ENCODE measurements at places on chromosomes 6 and 20.

- no peaks in the 10 kb centered on the region for H3K4me1 ChIP-seq
- H3K4me3 ChIP-seq = no peak overlapping the region
- no peak for DNase-seq
- H3K36me3 ChIP-seq = no peaks in the 10 kb centered on the region
- H3K27me3 ChIP-seq = no peaks in the 10 kb centered on the region
Measured at GRCh38 chr6:154572556-154572955, 62.1 kb upstream of the CNKSR3 start.

- no peaks in the 10 kb centered on the region for H3K36me3 ChIP-seq
- no peak for DNase-seq
- H3K27ac ChIP-seq = no peak overlapping the region
- H3K4me3 ChIP-seq = no peak overlapping the region
- H3K4me1 ChIP-seq = peaks cover 4% of the 10 kb centered on the region
Measured at GRCh38 chr20:37669773-37670236, 24.0 kb upstream of the CTNNBL1 start.

- no peak overlapping the region for H3K27ac ChIP-seq
- H3K4me1 ChIP-seq = no peaks in the 10 kb centered on the region
- no peak overlapping the region for H3K4me3 ChIP-seq
- H3K27me3 ChIP-seq = peaks cover 20% of the 10 kb centered on the region
Measured at GRCh38 chr6:41408982-41409381, 73.6 kb downstream of the NCR2 start.

- peaks cover 11% of the 10 kb centered on the region for H3K4me1 ChIP-seq
- no peak overlapping the region for H3K4me3 ChIP-seq
- H3K27me3 ChIP-seq = peaks cover 64% of the 10 kb centered on the region
- no peaks in the 10 kb centered on the region for H3K36me3 ChIP-seq
Measured at GRCh38 chr6:11039040-11039439, 5.1 kb downstream of the ELOVL2 start.

- no peak overlapping the region for H3K27ac ChIP-seq
- H3K36me3 ChIP-seq = no peaks in the 10 kb centered on the region
- peaks cover 38% of the 10 kb centered on the region for H3K4me1 ChIP-seq
- peaks cover 16% of the 10 kb centered on the region for H3K27me3 ChIP-seq
- H3K4me3 ChIP-seq = no peak overlapping the region
- DNase-seq = peak; percentile 5
Measured at GRCh38 chr6:437037-437392, 45.5 kb downstream of the IRF4 start.

DNA sequence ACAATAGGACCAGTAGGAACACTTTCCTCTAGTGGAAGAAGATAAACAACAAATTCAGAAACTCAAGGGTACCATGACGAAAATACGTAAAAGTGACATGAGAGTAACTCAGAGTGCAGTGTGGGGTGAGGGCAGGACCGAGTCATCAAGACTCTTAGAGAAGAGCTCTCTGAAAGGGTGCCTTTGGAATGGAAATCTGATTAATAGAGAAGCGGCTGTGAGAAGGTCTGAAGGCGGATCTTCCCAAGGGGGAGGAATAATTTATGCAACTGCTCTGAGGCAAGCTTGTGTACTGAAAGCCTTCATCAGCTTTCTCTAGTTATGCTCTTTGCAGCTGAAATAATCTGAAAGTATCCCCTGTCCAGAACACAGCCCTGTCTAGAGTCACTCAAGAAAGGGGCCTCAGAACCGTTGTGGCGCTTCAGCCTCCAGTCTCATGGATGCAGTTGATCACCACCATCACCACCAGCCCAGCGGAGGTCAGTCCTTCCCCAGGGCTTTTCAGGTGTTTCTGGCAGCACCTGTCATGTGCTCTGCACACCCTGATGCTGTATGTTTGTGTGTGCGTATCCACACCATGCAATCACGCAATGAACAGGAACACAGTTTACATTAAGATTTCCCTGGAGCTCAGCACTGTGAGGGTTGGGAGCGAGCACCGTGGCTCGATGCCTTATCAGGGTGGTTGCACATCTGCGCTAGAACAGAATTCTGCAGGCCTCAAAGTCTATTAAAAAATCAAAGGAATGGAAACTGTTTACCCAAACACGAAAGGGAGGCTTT lies 396.5 kb downstream of the SMOC2 start:
- no peak overlapping the region for H3K4me3 ChIP-seq
- DNase-seq = no peak
- no peak overlapping the region for H3K27ac ChIP-seq
- no peaks in the 10 kb centered on the region for H3K36me3 ChIP-seq
- H3K27me3 ChIP-seq = no peaks in the 10 kb centered on the region

DNA sequence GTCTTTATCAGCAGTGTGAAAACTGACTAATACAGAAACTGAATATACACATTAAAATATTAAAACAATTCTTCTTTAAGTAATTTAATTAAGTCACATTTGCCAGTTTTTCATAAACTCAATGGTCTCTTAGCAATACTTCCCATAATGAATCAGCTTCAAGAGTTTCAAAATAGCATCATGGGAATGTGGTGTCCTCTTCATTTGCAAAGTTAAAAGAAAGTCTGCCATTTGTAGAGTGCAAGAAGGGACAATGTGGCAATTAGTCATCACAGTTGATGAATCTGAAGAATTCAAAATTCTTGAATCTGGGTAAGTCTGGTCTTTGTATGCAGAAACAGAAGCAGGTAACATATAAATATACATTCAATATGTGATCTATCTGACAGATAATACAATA lies 38.7 kb downstream of the SYNE1 start:
- no peak overlapping the region for H3K4me3 ChIP-seq
- H3K27ac ChIP-seq = no peak overlapping the region
- no peaks in the 10 kb centered on the region for H3K27me3 ChIP-seq
- no peaks in the 10 kb centered on the region for H3K36me3 ChIP-seq
- no peaks in the 10 kb centered on the region for H3K4me1 ChIP-seq

GRCh38 chr20:6613280-6613861 lies 154.1 kb upstream of the BMP2 start:
- H3K4me3 ChIP-seq = no peak overlapping the region
- no peak for DNase-seq
- no peaks in the 10 kb centered on the region for H3K36me3 ChIP-seq
- H3K27me3 ChIP-seq = no peaks in the 10 kb centered on the region
- no peak overlapping the region for H3K27ac ChIP-seq

- H3K27ac ChIP-seq = no peak overlapping the region
- peaks cover 3% of the 10 kb centered on the region for H3K4me1 ChIP-seq
- no peak for DNase-seq
- no peaks in the 10 kb centered on the region for H3K36me3 ChIP-seq
Measured at GRCh38 chr6:159910342-159910741, 19.6 kb downstream of the MAS1 start.

- peaks cover 17% of the 10 kb centered on the region for H3K36me3 ChIP-seq
- H3K4me1 ChIP-seq = peaks cover 61% of the 10 kb centered on the region
- H3K4me3 ChIP-seq = no peak overlapping the region
- peak overlapping the region; percentile 57 for H3K27ac ChIP-seq
- DNase-seq = no peak
- H3K27me3 ChIP-seq = no peaks in the 10 kb centered on the region
Measured at GRCh38 chr6:105745464-105746129, 340.5 kb upstream of the PRDM1 start.

- peaks cover 17% of the 10 kb centered on the region for H3K4me1 ChIP-seq
- H3K36me3 ChIP-seq = peaks cover 14% of the 10 kb centered on the region
- no peak overlapping the region for H3K27ac ChIP-seq
- no peaks in the 10 kb centered on the region for H3K27me3 ChIP-seq
- DNase-seq = no peak
- H3K4me3 ChIP-seq = no peak overlapping the region
Measured at GRCh38 chr20:62288535-62289105, 14.2 kb upstream of the ADRM1 start.

DNA sequence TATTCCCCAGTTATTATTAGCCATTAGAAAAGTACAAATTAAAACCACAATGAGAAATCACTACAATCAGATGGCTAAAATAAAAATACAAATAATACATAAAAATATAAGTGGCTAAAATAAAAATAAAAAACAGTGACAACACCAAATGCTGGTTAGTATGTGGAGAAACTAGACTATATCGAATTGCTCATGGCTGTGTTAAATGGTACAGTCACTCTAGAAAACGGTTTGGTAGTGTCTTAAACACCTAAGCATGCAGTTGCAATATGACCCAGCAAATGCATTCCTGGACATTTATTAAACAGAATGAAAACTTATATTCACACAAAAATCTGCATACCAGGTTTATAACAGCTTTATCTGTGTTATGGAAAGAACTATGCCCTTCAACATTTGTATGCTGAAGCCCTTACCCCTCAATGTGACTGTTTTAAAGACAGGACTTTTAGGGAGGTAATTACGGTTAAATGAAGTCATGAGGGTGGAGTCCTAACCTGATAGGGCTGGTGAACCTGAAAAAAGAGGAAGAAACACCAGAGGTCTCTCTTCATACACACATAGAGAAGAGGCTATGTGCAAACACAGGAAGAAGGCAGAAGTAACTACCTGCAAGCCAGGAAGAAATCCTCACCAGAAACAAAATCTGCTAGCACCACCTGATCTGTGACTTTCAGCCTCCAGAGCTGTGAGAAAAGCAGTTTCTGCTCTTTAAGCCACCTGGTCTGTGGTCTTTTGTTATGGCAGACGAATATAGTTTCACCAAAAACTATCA lies 84.9 kb downstream of the ASCC3 start:
- no peak overlapping the region for H3K27ac ChIP-seq
- no peak for DNase-seq
- H3K4me1 ChIP-seq = no peaks in the 10 kb centered on the region
- peaks cover 39% of the 10 kb centered on the region for H3K36me3 ChIP-seq
- H3K27me3 ChIP-seq = no peaks in the 10 kb centered on the region
- no peak overlapping the region for H3K4me3 ChIP-seq

DNA sequence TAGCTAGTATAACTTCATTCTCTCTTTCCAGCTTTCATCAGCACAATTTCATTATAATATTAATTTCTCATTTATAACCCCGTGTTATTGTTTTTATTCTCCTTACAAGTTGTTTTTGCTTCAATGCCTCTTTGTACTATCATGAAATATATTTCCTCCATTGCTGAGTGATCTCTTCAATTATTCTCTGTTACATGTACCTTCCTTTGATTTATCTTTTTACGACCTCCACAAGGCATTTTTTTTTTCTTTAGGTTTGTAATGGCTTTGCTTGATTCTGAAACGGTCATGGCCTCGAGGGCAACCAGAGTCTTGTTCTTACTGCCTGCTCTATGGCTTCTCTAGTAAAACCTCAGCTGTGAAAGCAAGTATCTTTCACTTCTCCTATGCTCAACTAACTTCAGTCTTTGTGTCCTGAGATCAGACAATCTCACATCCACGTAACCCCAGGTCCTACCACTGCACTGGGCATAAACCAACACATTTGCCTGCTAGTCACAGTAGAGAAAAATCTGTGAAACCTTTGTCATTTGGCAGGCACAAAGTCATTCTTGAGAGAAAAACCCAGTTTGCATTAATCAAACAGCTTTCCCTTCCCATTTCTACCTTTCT lies 119.9 kb downstream of the UST start:
- H3K4me1 ChIP-seq = peaks cover 20% of the 10 kb centered on the region
- no peak overlapping the region for H3K27ac ChIP-seq
- H3K4me3 ChIP-seq = no peak overlapping the region
- DNase-seq = no peak
- peaks cover 4% of the 10 kb centered on the region for H3K36me3 ChIP-seq
- H3K27me3 ChIP-seq = no peaks in the 10 kb centered on the region

DNA sequence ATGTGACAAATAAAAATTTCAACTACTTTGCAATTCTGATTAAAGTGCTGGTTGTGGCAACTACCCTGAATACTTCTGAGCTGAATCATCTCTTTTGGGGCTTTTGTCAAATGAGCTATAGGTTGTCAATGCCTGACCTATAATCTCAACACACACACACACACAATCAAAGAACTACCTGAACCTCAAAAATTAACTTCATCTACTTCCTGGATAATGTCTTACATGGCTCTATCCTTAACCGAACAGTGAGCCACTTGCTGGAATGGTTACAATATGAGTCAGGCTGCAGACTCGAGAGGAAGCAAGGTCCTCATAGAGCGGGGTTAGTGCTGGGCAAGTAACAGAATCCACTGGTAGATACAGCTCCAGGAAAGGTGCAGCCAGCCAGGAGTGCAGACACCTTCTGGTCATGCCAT lies 70.6 kb upstream of the DST start:
- H3K4me1 ChIP-seq = no peaks in the 10 kb centered on the region
- no peaks in the 10 kb centered on the region for H3K36me3 ChIP-seq
- peaks cover 6% of the 10 kb centered on the region for H3K27me3 ChIP-seq
- no peak overlapping the region for H3K27ac ChIP-seq
- no peak overlapping the region for H3K4me3 ChIP-seq

DNA sequence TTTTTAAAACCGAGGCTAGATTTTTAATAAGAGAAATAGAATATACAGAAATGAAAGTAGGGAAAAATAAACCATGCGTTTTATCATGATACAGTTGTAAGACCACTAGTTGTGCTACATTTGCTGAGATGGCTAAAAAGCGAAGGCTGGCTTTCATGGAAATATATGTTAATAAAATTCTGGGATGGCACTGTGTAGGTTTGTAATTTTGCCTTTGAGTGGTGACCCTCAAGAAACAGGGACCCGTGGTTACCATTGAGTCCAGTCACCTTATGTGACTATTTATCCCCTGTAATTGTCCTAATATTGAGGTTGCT lies 233.8 kb downstream of the ARHGAP18 start:
- H3K4me3 ChIP-seq = no peak overlapping the region
- H3K4me1 ChIP-seq = no peaks in the 10 kb centered on the region
- H3K36me3 ChIP-seq = no peaks in the 10 kb centered on the region
- H3K27me3 ChIP-seq = no peaks in the 10 kb centered on the region
- no peak for DNase-seq
- H3K27ac ChIP-seq = no peak overlapping the region

DNA sequence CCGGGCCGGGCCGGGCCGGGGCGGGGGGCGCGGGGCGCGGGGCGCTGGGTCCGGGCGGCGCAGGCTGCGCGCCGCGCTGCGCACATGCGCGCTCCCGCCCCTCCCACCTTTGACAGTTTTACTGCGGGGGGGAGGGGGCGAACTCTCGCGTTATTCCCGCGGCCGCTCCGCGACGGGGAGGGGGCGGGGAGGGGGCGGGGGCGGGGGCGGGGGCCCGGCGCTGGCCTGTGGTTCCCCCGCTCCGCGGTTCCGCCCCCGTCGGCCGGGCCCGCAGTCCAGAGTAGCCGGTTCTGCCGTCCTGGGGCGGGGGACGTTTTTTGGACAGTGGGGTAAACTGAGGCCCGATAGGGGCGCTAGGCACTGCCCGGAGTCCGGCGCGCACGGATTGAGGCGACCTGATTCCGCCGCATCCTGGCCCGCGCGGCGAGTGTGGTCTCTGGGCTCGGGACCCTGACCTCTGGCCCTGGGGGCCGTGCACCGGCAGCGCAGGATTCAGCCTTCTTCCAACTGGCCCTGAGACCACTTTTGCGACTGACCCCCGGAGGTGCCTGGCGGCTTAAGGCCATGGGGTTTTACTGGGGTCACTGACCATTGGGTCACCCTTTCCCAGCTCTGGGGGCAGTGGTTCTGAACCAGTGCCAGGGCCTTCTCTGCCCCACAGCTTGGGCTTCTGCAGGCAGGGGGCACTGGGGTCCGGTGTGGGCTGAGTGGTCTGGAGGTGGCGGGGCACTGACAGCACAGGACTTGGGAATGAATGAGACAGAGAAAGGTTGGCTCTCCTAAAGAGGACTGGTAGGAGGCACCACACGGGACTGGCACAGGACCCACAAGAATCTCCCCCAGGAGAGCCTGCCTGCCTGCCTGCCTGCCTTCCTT lies at the start of gene ZNF512B:
TSS of gene ZNF512B (minus strand) at position 93 of the 876 bp plus-strand sequence. CDS start 1,980 bp downstream, outside the sequence.
- H3K4me3 ChIP-seq = peak within 1 kb of the TSS; percentile 78
- peak; percentile 66 for DNase-seq
- H3K27me3 ChIP-seq = no peaks in the 10 kb centered on the region
- H3K36me3 ChIP-seq = peaks cover 10% of the 10 kb centered on the region

GRCh38 chr6:104623052-104623690 lies 236.5 kb downstream of the HACE1 start:
- H3K4me1 ChIP-seq = peaks cover 4% of the 10 kb centered on the region
- H3K27me3 ChIP-seq = peaks cover 7% of the 10 kb centered on the region
- no peaks in the 10 kb centered on the region for H3K36me3 ChIP-seq
- H3K27ac ChIP-seq = no peak overlapping the region
- no peak overlapping the region for H3K4me3 ChIP-seq

Measured in activated CD4-positive, alpha-beta memory T cell treated with anti-CD3 and anti-CD28 coated beads, Interleukin-2, amount 10 ng/mL, durations not matched to agents 7 days and 5 days (primary cell).